ENCODE measurements at places on chromosomes 3 and 15. TPM values are rescaled to one million over a fixed set of nuclear protein-coding genes. Genes with fewer than 3 reads are reported as not detected.

The KCNAB1 gene
- total RNA-seq, result not detected

The CPNE9 gene
- under 0.01 TPM for total RNA-seq

The LHFPL4 gene
- not detected for total RNA-seq

The GOLGA6B gene
- total RNA-seq, result not detected

The THPO gene
- not detected for total RNA-seq

The SLC15A2 gene
- 0.17 TPM for total RNA-seq

The NRG4 gene
- total RNA-seq, result not detected

All from bronchus fibroblast of lung (primary cell).